Prostate gland (tissue), 2 donors: ENCODE measurements at places on chromosomes 6 and 20. TPM values are rescaled to one million over a fixed set of nuclear protein-coding genes. Genes with fewer than 3 reads are reported as not detected.

The C20orf202 gene
- not detected for total RNA-seq

The HLA-DRB5 gene
- not detected for total RNA-seq

The MUC22 gene
- total RNA-seq = 0.17 TPM

The PSORS1C2 gene
- not detected for total RNA-seq

The ZBTB46 gene
- 7.9 TPM for total RNA-seq

The HSPA1L gene
- total RNA-seq = 1.5 TPM

The FOXF2 gene
- total RNA-seq = 4.9 TPM

The ELOVL4 gene
- 5.8 TPM for total RNA-seq

The SIGLEC1 gene
- total RNA-seq = 5.3 TPM

The FAM8A1 gene
- 23.7 TPM for total RNA-seq

The EIF6 gene
- total RNA-seq = 93.9 TPM

The FAM162B gene
- 1.5 TPM for total RNA-seq

The SSTR4 gene
- not detected for total RNA-seq

The SLC32A1 gene
- not detected for total RNA-seq

The BCL2L1 gene
- total RNA-seq = 155 TPM

The KHDC1 gene
- total RNA-seq = 4.2 TPM

The PRPH2 gene
- total RNA-seq = 0.27 TPM

The ZNF831 gene
- 0.46 TPM for total RNA-seq

The DEFB127 gene
- not detected for total RNA-seq

The GJA10 gene
- not detected for total RNA-seq

The BANF2 gene
- not detected for total RNA-seq

The UFL1 gene
- total RNA-seq = 21.2 TPM

The NRSN1 gene
- not detected for total RNA-seq

The MTRF1L gene
- total RNA-seq = 14.3 TPM

The OR2H1 gene
- total RNA-seq = not detected
